CD4-positive, alpha-beta T cell treated with Interleukin-4 for 1 hour (primary cell): ENCODE measurements at places on chromosomes 4 and X.
A peak's percentile ranks its signal among the peaks of the same experiment; 100 is the strongest.

GRCh38 chrX:45320191-45320590 lies 119.5 kb upstream of the DIPK2B start:
- DNase-seq, result no peak

- DNase-seq, result no peak
Measured at GRCh38 chr4:116082808-116083366, 969.5 kb upstream of the NDST4 start.

- no peak for DNase-seq
Measured at GRCh38 chr4:147730333-147730732, 1.6 kb upstream of the ARHGAP10 start.

DNA sequence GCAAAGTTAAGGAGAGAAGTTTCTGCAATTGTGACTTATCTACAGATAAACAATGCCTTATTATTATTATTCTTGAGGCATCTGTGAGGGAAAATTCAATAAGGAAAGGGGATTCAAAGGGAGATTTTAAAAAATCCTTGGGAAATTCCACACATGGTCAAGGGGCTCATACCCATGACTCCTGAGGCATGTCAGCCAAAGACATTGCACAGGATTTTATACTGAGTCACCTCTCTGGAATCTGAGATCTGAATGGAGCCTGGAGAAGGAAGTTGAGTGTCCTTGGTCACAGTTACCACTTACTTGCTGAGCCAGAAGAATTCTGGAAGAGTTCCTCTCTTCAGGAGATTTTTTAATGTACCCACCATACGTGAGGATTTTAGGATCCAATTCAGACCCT lies 14.4 kb upstream of the CXCL8 start:
- no peak for DNase-seq

GRCh38 chr4:127778102-127778501 lies 4.0 kb upstream of the HSPA4L start:
- DNase-seq, result no peak

DNA sequence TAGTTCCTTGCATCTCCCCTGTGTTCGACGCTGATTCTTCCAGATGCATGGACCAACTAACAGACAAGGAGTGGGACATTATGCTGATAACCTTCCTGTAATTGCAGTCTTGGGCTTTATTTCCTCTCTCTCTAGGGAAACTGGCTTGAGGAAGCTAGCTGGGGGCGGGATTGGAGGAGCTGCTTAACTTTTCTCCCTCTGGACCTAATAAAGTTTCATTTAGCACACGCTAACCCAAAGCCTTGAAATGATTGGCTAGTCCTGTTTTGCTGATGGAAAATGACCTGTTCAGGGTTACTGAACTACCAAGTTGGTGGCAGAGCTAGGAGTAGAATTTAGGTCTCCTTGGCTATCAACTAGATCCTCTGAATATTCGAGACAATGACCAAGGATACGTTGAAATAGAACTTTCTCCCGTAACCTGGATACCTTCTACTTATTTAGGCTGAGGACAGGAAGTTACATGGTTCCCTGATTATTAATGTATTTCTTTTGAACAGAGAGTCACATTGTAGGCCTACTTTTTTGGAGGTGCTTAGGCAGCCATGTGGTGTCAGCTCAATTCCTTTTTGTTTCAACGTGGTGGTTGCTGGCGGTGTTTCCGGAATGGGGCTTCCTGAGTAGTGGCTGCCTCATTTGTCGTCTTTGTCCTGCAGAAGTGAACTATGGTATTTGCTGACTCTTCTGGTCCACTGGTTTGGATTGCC lies 2.0 kb downstream of the PGK1 start:
- peak; percentile 23 for DNase-seq

DNA sequence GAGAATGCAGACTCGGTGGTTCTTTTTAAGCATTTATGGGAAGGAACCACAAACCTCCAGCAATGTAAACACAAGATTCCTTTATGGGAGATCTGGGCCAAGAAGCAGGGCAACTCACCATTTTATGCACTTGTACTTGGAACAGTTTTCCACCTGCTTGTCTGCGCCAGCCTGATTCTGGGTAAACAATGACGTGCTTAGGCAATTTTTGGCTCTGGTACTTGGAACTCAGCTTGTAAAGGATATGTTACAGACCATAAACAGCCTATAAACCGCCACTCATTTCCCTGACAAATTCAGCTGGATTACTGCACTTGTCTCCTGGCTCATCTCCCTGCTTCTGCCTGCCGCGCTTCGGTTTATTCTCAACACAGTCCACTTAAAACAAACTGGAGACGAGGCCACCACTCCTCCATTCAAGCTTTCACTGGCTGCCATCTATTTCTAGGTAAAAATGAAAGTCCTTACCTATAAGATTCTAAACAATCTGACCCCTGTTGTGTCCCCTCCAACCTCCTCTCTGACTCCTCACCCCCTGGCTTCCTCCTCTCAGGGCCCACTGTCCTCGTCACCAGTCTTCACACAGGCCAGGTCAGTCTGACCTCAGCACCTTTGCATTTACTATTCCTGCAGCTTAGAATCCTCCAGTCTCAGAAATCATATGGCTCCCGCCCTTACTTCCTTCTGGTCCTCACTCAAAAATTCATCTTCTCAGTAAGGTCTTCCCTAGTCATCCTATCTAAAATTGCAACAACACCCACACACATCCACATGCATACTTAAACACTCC lies 205.9 kb upstream of the GALNT7 start:
- DNase-seq, result no peak

DNA sequence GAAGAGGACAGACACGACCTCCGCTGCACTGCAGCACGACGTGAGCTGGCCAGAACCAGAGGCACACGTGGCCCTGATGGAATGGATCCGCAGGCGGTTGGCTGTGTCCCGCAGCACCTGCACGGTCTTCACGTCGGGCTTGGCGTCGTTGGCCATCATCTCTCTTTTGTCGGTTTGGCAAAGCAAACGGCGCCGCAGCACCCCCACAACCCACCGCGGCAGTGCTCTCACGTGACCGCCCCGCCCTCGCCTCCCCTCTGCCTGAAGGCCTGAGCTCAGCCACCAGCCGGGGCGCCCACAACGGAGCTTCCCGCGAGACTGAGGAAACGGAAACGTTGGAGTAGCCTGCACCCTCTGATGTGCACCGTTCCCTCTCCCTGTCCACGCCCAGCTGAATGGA lies at the start of gene TKTL2:
TSS of gene TKTL2 (minus strand) at position 179 of the 400 bp plus-strand sequence. CDS start at position 159, 20 bp downstream.
- DNase-seq, result no peak

DNA sequence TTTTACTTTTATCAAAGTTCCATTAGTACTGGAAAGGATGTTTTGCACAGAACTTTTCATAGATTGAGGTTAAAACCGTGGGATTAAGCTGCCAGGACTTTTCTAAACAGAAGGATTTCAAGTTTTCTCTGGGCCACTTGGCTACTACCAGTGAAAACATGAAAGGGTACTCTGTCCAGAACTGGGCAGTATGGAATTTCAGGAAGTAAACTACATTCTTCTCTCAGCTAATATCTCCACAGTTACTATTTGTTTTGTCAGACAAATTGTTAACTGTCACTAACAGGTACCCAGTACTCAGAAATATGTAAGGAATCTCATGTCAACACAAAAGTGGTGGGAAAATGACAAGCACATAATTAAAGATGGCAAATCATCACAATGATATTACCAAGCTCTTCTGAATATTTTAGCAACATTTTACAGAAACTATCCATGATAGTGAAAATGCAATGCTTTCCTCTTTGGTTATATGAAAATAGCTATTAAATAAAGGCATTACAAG lies 454.4 kb downstream of the C4orf33 start:
- no peak for DNase-seq

GRCh38 chrX:46298821-46299220 lies 246.4 kb downstream of the ZNF674 start:
- no peak for DNase-seq

DNA sequence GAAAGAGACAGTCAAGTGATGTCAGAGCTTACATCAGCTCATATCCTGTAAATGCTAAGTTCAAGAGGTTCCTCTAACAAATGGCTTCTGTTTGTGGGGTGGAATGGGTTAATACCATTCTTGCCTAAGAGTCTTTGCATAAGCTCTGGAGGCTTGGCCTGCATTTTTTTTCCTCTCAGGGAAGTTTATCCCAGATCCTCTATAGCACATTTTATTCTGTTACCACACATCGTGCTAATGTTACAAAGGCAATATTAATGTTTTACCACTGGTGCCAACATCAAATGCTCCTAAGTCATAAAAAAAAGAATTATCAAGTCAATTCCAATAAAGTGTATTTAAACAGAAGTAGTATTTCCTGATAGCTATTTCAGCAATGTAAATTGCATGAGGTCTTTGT lies 2.9 kb upstream of the ADH6 start:
- no peak for DNase-seq

GRCh38 chr4:88320780-88321373 lies 36.5 kb upstream of the PPM1K start:
- DNase-seq, result peak; percentile 31

DNA sequence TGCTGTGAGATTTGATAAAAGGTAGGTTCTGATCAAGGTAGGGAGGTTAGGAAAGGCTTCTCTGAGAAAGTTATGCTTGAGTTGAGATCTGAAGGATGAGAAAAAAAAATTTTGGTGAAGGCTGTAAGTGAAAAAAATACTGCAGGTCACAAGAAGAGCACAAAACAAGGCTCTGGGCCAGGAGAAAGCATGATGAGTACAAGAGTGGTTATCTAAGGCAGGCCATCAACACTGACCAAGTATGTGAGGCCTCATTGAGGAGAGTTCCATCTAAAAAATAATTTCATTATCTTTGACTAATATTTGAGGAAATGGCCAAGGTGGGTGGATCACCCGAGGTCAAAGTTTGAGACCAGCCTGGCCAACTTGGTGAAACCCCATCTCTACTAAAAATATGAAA lies 71.6 kb upstream of the SLC4A4 start:
- DNase-seq, result no peak

DNA sequence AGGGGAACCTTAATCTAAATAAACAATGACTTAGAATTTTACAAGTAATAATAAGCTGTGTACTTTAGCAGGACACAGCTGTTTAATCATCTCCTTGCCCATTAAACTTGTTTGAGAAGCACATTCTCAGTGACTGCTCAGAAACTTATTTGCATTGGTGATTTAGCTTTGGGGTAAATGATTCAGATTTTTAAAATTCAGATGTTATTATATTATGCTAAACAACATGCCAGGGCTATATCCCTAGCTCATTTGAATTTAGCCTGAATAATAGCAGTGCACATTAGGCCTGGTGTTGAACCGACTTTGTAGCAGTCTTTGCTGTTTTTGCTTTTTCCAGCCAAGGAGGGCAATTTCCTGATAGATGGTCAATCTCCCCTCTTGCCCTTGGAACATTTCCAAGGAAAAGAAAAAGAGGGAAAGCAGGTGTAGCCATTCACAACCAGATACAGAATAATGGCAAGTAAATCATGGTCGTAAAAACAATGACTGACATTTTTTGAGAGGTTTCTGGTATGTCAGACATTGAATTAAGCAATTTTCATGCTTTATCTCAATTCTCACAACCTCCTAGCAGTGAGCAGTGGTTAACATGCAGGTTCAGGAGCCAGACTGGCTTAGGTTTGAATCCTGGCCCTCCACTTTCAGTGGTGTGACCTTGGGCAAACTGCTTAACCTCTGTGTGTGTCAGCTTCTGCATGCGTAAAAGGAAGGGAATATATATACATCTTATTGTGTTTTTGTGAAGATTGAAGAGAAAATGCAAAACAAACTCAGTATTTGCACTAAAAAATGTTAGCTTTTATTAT lies 16.8 kb downstream of the ARHGEF38 start:
- no peak for DNase-seq

DNA sequence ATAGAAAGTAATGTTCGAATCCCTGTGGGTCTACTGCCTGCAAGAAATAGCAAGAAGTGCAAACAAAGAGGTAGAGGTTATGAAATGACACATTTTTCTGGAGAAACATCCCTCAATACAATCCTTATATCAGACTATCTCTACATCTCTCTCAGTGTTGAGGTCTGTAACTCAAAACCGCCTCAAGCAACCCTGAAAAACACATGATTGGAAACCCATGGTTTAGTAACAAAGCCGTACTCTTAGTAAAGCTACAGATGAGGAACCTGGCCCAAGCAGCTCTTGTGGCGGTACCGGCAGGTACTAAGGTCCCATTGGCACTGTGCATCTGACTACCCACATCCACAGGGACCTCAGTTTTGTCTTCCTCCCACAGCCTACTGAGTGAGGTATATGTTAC lies 53.9 kb downstream of the IRF2 start:
- no peak for DNase-seq

GRCh38 chr4:10082047-10082446 lies 34.6 kb downstream of the WDR1 start:
- no peak for DNase-seq

GRCh38 chrX:100928660-100929613 lies at the start of gene XKRX:
Gene XKRX, minus strand, starts transcription at chrX:100928917. Its CDS starts 613 bp downstream, at chrX:100928304.
- peak; percentile 29 for DNase-seq

GRCh38 chr4:134905061-134905460 lies 703.5 kb upstream of the PABPC4L start:
- DNase-seq, result no peak

DNA sequence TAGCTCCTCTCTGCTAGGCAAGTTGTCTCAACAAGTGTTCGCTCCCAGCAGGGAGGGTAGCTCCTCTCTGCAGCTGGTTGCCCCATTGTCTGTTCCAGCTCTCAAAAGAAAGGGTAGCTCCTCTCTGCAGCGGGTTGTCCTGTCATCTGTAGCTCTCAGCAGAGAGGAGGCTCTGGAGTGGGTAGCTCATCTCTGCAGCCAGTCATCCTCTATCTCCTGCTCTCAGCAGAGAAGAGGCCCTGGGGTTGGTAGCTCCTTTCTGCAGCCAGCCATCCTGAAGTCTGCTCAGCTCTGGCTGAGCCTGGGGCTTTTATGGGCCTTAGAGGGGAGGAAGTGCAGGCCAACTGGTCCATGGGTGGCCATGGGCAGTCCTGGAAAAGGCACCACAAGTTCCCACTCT lies 342.7 kb downstream of the PTTG2 start:
- DNase-seq, result no peak

- DNase-seq, result no peak
Measured at GRCh38 chrX:103773445-103773844, 3.2 kb upstream of the PLP1 start.

GRCh38 chr4:142126890-142127497 lies 490.6 kb downstream of the IL15 start:
- DNase-seq, result peak; percentile 77

- no peak for DNase-seq
Measured at GRCh38 chr4:189981970-189982369, 41.3 kb downstream of the FRG1 start.

DNA sequence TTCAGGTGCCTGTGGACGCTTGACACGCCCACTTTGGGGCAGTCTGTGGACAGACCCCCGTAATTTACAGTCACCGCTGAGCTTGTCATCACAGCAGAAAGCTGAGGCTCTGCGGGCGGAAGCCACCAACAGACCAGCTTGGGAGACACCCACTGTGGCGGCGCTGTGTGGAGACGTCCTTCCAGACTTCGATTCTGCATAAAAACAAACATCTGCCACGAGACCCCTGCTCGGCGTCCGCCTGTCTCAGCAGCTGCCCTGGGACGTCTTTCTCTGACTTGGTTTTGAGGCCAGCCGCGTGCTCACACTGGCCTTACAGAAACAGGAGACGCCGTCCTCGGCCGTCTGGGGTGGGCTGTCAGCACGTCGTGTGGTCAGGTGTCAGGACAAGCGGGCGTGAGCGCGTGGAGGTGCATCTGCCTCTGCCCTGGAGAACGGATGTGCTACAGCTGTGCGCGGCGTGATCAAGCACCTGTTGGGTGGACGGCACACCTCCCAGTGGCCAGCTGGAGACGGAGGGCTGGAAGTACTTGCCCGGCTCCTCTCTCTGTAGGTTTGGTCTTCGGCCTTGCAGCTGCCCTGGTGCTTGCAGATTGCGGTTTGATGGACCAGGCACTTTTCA lies 37.5 kb downstream of the PIGG start:
- no peak for DNase-seq

GRCh38 chr4:148391056-148391455 lies 51.2 kb downstream of the NR3C2 start:
- no peak for DNase-seq
